ENCODE measurements at places on chromosomes 16 and 17.
A peak's percentile ranks its signal among the peaks of the same experiment; 100 is the strongest.

DNA sequence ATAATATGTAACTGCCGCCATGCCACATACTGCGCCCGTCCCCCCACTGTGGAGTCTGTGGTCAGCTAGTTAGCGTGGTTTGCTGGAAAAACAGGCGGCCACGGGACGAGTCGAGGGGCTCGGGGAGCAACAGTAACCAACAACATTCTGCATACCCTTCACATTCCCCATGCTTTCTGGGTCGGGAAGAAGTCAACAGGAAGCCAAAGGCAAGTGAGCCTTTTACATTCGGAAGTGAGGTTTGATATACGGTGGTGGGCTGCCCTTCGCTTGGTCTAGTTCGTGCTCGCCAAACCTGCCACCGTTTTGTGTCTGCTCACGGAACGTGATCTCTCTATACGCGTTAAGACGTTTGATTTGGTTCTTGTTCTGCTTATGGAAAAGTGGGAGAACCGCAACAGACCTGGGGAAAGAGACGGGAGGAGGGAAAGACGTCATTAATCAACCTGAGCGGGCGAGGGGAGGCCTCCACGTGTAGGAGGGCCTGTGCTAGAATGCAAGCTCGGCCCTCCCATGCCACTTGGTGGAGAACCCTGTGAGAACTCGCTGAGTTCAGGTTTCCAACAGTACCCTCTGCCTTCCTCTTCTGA lies 28.9 kb upstream of the CFAP20 start:
- no peak for DNase-seq

DNA sequence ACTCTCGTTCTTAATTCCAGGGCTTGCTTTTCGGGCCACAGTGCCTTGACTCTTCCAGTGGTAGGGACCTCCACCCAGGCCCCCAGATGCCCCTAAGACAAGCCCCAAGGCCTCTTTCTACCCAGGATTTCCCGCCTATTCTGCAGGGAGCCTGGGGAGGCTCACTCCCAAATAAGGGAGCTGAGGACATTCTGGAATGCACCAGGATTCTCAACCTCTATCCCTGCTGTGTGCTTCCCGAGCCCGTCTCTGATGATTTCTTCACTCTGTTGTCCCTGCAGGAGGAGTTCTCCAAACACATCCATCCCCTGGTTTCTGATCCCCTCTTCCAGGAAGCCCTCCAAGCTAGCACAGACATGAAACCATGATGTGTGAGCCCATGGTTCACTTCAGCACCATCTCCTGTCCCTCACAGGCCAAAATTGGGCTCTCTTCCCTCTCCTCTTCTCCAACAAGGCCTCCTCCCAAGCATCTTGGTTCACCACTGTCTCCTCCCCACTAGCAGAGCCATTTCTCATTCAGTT lies 255.9 kb downstream of the KATNIP start:
- DNase-seq = no peak

GRCh38 chr17:5705081-5705875 lies 121.0 kb upstream of the NLRP1 start:
- DNase-seq = no peak

DNA sequence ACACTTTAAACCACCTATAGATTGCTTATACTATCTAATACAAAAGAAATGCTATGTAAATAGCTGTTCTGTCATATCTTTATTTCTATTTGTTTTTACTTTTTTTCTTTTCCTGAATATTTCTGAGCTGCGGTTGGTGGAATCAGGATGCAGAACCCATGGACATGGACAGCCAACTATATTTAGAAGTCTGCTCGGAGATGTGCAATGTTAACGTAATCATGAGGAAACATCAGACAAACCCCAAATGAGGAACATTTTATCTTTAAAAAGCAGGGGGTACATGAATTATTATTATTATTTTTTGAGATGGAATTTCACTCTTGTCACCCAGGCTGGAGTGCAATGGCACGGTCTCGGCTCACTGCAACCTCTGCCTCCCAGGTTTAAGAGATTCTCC lies 31.4 kb upstream of the GHDC start:
- DNase-seq = no peak

GRCh38 chr16:21263640-21264570 lies 14.2 kb downstream of the CRYM start:
- DNase-seq = no peak

DNA sequence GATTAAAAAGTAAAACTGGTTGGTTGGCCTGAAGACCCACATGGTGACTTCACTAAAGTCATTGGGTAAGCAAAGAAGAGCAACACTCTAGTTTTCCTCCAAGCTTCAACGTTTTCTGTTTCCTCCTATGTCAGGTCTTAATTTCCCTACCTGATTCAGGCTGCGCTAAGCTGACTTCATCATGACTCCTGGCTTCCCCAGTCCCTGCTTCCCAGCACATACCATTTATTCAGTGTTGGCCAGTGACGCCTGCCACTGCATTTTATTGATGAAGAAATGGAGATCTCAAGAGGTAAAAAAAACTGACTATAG lies 645.3 kb downstream of the WWOX start:
- no peak for DNase-seq

DNA sequence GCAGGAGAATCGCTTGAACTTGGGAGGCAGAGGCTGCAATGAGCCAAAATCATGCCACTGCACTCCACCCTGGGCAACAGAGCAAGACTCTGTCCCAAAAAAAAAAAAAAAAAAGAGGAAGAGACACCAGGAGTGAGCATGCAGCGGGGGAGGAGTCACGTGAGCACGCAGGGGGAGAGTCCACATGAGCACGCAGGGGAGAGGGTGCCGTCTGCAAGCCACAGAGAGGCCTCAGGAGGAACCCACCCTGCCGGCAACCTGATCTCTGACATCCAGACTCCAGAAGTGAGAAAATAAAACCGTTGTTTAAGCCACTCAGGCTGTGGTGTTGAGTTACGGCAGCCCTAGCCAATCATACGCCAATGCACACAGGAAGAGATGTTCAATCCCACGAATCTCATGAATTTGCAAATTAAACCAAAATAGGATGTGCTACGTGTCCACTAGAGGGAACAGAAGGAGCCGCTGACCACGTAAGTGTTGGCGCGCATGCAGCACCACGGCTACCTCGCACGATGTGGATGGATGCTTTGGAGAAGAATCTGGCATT lies 42.2 kb downstream of the CCDC57 start:
- no peak for DNase-seq

GRCh38 chr17:32152130-32152529 lies 9.8 kb downstream of the RHOT1 start:
- no peak for DNase-seq

DNA sequence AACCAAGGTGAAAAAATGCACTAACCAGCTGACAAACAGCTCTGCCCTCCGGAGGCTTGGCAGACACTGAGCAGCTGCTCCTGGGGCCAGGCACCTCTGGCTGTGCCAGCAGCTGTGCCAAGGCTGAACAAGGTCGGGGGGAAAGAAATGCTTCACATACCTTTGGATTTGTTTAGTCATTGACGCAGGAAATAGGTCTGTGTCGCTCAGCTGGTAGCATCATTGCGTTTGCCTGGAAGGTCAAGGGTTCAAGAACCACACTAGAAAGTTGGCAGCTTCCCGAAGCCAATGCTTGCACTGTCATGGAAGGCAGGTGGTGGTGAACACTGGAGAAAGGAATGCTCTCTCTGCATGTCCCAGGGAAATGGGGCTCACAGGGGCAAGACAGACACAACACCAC lies 63.5 kb downstream of the PCTP start:
- DNase-seq = no peak

- no peak for DNase-seq
These were observed 9.6 kb upstream of the METTL16 start for GRCh38 chr17:2521257-2521656.

DNA sequence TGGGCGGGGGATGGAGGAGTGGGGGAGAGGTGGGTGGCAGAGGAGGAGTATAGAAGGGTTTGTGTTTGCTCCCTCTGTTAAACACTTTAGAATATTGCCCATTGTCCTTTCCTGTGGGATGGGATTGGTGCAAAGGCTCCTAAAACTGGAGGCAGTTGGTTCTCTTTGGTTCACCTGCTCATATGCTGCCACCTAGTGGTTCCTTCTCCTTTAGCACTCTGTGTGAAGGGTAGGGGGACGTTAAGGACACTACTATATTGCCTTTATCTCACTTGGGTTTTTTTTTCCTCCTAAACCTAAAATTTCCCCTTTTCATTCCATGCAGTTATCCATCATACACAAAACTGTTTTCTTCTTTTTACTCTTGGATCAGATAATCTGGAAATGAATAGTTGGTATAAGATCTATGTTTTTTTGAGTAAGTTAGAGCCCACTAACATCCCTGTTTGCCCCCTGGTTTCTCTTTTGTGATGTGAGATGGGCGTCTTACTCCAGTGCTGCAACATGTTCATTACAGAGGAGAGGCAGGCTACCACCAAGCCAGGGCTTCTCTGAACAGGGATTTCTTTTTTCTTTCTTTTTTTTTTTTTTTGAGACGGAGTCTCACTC lies 23.8 kb downstream of the SNX11 start:
- DNase-seq = peak; percentile 76

DNA sequence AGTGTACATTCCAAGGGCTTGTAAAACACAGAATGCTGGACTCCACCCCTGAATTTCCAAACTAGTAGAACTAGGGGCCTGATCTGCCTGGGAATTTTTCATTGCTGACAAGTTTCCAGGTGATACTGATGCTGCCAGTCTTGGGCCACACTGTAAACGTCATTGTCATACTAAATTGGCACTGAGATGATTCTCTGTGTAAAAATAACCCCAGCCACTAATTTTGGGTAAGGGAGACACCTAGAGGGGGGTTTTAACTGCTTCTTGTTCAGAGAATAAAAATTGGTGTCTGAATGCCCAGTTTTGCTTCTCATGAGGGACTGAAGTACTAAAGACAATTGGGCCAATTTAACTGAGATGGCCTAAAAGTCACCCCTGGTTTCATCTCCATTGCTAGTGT lies 5.0 kb upstream of the CDH13 start:
- no peak for DNase-seq

GRCh38 chr17:32636598-32637218 lies 149.9 kb downstream of the CDK5R1 start:
- DNase-seq = no peak

Data from SJSA1 (cell line).